ENCODE measurements at places on chromosomes 13 and 19.

- no peaks in the 10 kb centered on the region for H3K4me1 ChIP-seq
- H3K36me3 ChIP-seq: no peaks in the 10 kb centered on the region
- no peak overlapping the region for H3K27ac ChIP-seq
- H3K4me3 ChIP-seq: no peak overlapping the region
- DNase-seq: no peak
Observed at GRCh38 chr13:58461217-58461616, 829.7 kb downstream of the PCDH17 start.

DNA sequence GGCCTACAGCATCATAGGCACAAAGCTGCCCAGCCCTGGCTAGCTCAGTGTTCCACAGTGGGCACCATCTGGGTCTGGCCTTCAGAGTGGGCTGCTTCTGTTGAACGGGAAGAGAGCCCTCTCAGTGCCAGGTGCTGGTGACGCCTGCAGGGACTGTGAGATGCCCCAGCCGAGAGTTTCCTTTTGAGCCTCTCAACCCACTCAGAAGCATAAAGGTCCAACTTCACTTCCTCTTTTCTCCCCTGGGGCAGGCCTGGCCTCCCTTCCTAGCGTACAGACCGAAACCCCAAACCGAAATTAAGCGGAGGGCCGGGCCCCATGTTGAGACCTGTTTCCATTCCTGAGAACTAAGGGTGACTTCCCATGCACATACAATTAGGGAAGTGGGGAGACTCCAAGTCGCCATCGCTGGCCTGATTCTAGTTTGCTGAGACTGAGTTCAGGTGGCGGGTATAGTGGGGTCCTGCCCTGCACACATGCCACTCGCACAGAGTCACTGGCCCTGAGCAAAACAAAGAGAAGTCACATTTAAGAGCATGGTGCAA is 6.9 kb downstream of the RAB8A start:
- DNase-seq: peak; percentile 41
- H3K4me1 ChIP-seq: peaks cover 51% of the 10 kb centered on the region
- H3K27ac ChIP-seq: peak overlapping the region; percentile 95
- H3K36me3 ChIP-seq: peaks cover 47% of the 10 kb centered on the region
- H3K4me3 ChIP-seq: peak overlapping the region; percentile 70
- H3K27me3 ChIP-seq: peaks cover 1% of the 10 kb centered on the region

- H3K27ac ChIP-seq: no peak overlapping the region
- H3K36me3 ChIP-seq: no peaks in the 10 kb centered on the region
- DNase-seq: no peak
- no peaks in the 10 kb centered on the region for H3K27me3 ChIP-seq
- no peak overlapping the region for H3K4me3 ChIP-seq
- H3K4me1 ChIP-seq: no peaks in the 10 kb centered on the region
Observed at GRCh38 chr13:83086088-83086487, 796.2 kb downstream of the SLITRK1 start.

- H3K27me3 ChIP-seq: no peaks in the 10 kb centered on the region
- H3K4me1 ChIP-seq: no peaks in the 10 kb centered on the region
- no peak for DNase-seq
- no peak overlapping the region for H3K4me3 ChIP-seq
Observed at GRCh38 chr13:105805892-105806627, 729.4 kb downstream of the EFNB2 start.

GRCh38 chr13:37806666-37807065 is 62.9 kb downstream of the TRPC4 start:
- H3K27ac ChIP-seq: no peak overlapping the region
- H3K4me3 ChIP-seq: no peak overlapping the region
- no peaks in the 10 kb centered on the region for H3K4me1 ChIP-seq
- DNase-seq: no peak

- no peaks in the 10 kb centered on the region for H3K27me3 ChIP-seq
- H3K27ac ChIP-seq: no peak overlapping the region
- peaks cover 30% of the 10 kb centered on the region for H3K36me3 ChIP-seq
- no peak overlapping the region for H3K4me3 ChIP-seq
- H3K4me1 ChIP-seq: peaks cover 14% of the 10 kb centered on the region
Observed at GRCh38 chr13:113170511-113170910, 12.1 kb downstream of the PROZ start.

- peaks cover 58% of the 10 kb centered on the region for H3K36me3 ChIP-seq
- no peak overlapping the region for H3K27ac ChIP-seq
- DNase-seq: no peak
- no peak overlapping the region for H3K4me3 ChIP-seq
Observed at GRCh38 chr13:114264886-114265611, 16.4 kb upstream of the UPF3A start.

DNA sequence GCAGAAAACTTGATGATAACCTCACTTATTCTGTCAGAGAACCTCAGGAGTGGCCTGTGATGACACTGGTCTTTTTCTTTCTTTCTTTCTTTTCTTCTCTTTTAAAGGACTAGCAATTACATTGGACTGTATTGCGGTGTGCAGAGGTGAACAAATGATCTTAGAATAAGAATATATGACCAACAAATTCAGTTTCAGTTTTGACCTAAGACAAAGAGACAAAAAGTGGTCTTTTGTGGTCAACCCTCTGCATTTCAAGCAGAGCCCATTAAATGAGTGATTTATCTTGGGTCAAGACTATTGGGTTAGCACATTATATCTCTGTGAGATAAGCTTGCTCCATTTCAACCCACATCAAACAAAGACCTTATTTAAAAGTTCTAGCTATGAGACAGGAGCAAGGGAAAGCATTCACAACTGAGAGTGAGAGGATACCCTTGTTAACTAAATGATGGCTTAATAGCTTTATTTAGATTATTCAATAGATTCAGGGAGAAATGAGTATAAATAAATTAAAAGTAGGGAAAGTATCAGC is 644.4 kb downstream of the PCDH9 start:
- H3K4me1 ChIP-seq: no peaks in the 10 kb centered on the region
- DNase-seq: no peak
- no peak overlapping the region for H3K27ac ChIP-seq

DNA sequence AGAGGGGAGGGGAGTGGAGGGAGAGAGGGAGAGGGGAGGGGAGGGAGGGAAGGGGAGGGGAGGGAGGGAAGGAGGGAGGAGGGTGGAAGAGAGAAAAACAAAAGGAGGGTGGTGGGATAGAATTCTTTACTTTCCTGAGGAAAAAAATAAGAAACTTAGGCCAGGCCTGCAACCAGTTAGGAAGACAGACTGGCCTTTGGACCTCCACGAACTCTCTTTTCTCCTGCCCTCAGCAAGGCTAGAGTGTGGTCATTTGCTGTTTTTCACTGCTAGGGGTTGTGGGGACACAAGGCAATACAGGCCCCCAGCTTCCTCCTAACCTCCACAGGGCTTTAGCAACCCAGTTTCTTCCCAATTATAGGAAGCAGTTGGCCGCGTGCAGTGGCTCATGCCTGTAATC is 4.2 kb downstream of the CCDC8 start:
- no peak for DNase-seq
- H3K4me3 ChIP-seq: no peak overlapping the region
- H3K4me1 ChIP-seq: peaks cover 6% of the 10 kb centered on the region
- H3K27me3 ChIP-seq: peaks cover 69% of the 10 kb centered on the region
- H3K27ac ChIP-seq: no peak overlapping the region

DNA sequence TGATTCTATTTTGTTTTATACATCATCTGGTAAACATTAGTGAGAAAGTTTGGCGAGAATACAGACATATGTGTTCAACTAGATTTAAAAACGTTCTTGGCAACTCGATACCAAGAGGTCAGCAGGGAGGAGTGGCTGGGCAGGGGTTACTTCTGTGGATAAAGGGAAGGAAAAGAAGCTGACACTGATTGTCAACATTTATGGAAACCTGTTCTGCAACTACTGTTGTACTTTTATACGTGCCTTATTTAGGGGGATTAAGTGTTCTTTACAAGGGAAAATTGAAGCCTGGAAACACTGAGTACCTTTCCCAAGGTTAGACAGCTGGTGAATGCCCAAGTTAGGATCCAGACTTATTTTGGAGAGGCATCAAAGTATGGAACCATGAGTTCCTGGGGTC is 65.0 kb downstream of the MTUS2 start:
- no peaks in the 10 kb centered on the region for H3K27me3 ChIP-seq
- H3K4me3 ChIP-seq: no peak overlapping the region
- H3K36me3 ChIP-seq: no peaks in the 10 kb centered on the region
- no peak overlapping the region for H3K27ac ChIP-seq

GRCh38 chr19:10724573-10725071 is 6.7 kb downstream of the DNM2 start:
- no peak for DNase-seq
- no peak overlapping the region for H3K4me3 ChIP-seq
- H3K36me3 ChIP-seq: peaks cover 25% of the 10 kb centered on the region
- H3K4me1 ChIP-seq: peaks cover 43% of the 10 kb centered on the region

DNA sequence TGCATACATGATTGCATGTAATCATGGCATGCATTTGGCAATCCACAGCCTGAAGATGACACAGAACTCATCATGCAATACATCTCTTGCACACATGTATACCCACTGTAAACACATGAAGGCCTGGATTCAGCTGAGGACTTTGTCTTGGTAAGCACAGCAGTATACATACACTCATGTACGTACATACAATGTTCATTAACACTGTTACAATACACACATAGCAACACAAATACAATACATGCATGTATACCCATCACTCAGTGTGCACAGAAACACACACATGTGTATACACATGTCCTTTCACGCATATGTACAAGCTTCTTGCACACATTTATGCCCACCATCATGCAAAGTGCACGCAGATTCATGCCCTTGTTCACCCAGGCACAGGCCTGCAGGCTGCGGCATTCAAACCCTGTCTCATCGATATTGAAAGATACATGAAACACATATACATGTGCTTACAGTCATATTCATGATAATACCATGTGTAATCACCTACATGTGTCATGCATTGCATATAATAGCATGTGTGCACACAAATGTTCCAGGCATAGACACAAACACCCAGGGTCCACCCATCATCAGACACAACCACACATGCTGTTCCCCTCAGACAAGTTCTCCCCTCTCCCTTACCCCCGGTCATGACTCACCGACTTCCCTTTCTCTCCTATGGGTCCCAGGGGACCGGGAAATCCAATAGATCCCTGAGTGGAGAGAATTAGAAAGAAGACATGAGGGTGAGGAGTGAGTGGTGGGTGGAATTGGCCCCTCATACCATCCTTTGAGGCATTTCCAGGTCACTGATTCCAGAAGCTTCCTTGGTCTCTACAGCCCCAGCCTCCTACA is 28.7 kb downstream of the COL5A3 start:
- no peak overlapping the region for H3K4me3 ChIP-seq
- DNase-seq: no peak
- H3K27me3 ChIP-seq: peaks cover 11% of the 10 kb centered on the region

DNA sequence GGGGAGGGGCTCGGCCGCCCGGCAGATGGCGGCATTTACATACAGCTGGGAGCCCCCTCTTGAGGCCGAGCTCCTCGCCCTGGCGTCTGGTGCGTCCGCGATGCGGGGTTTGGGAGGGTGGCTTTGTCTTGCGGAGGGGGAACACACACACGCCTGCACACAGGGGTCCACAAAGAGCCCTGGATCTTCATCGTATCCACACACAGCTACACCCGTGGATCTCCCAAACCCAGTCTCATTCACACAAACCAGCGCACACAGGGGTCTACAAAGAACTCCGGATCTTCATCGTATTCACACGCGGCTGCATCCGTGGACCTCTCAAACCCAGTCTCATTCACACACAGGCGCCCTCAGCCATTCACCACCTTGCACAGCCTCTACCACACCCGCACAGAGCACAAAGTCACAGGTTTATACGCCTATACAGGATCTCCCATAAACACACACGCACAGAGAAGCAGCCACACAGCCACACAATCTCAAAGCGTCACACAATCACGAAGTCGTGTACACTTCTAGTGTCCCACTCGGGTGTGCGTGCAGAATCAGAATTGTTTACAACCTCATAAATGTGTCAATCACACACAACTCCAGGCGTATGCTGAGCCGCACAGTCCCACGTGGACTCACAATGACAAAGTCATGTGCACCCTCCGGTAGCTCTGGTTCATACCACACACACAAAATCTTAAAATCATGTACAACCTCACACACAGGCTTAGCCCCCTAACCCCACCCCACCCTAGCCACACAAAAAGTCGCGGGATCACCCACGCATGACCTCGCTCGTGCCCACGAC is 550 bp upstream of the DLL3 start:
- peaks cover 17% of the 10 kb centered on the region for H3K4me1 ChIP-seq
- peaks cover 43% of the 10 kb centered on the region for H3K27me3 ChIP-seq
- H3K36me3 ChIP-seq: peaks cover 2% of the 10 kb centered on the region
- H3K27ac ChIP-seq: peak overlapping the region; percentile 10
- peak overlapping the region; percentile 41 for H3K4me3 ChIP-seq
- DNase-seq: no peak

- no peaks in the 10 kb centered on the region for H3K27me3 ChIP-seq
- H3K36me3 ChIP-seq: no peaks in the 10 kb centered on the region
- H3K4me3 ChIP-seq: no peak overlapping the region
- no peak for DNase-seq
- no peak overlapping the region for H3K27ac ChIP-seq
Observed at GRCh38 chr19:45191375-45191774, 12.8 kb downstream of the BLOC1S3 start.

DNA sequence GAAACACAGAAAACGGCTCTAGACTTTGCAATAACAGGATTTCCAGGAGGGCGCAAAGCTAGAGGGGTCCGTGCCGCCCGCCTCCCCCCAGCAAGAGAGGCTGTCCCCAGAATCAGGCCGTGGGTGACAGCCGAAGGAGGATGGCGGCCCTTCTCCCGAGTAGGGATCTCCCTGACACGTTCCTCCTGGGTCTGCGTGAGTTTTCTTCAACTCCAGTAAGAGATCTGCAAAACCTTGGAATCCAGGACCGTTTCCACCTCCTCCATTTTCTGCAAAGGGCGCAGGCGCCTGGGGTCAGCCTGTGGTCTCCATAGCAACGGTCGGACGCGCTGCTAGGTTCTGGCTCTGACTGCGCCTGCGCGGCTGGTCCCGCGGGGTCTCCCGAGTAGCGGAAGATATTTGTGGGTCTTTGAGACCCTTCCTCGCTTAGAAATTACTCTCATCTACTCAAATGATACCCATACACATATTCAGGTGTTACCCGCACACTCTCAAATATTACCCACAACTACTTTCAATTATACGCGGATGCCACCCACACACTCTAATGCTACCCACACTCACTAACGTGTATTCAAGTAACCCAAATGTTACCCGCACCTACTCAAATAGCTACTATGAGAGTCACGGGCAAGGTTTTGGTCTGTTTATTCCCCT is 2.1 kb downstream of the PNMA8C start:
- DNase-seq: peak; percentile 3
- H3K27ac ChIP-seq: peak overlapping the region; percentile 3
- peak overlapping the region; percentile 9 for H3K4me3 ChIP-seq
- H3K27me3 ChIP-seq: peaks cover 70% of the 10 kb centered on the region

DNA sequence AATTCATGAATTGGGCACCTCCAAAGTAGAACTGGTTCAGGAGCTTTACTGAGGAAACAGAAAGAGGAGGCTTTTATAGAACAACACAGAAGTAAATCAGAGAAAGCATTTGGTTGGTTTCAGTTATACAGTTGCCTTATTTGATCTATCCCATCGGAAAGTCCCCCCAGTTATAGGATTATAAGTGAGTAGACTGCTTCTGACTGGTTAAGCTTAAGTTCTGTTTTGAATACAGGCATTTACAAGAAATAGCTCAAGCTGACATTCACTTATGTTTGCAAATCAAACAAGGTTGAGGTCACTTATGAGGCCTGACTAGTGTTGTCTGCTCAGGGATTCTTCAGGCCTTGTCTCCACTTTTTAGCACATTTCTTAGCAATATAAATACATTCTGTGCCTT is 857.4 kb downstream of the EFNB2 start:
- no peak overlapping the region for H3K4me3 ChIP-seq
- DNase-seq: no peak
- H3K36me3 ChIP-seq: no peaks in the 10 kb centered on the region

Data from activated T-helper 1 cell treated with anti-CD3 and anti-CD28 coated beads, Interleukin-12 subunit alpha, Interleukin-12 subunit beta, Interleukin-2, Interleukin-4 antibody, amounts not matched to agents 30 ng/mL and 10 ng/mL and 1 ng/mL, durations not matched to agents 14 hours and 24 hours and 36 hours (primary cell).